ENCODE measurements at places on chromosomes 4 and X.

- DNase-seq, result no peak
Measured at GRCh38 chr4:150178161-150178560, 99.9 kb downstream of the DCLK2 start.

- DNase-seq, result no peak
Measured at GRCh38 chr4:41144812-41145211, 69.5 kb downstream of the APBB2 start.

DNA sequence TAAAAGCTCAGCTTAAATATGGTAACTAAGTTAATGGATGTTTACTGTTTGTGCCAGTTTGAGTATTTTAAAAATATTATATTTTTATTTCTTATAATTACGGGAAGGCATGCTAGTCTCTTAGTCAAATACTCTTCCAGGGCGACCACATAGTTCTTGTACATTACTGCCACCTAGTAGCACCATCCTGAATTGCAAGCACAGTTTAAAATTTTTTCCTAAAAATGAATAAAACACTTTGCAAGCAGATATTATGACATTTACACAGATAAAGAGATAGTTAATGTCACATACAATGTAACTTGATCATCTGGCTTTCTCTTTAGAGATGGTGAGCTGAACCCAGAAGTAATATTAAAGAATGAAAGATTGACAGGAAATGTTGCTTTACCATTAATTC is 11.5 kb downstream of the NDP start:
- no peak for DNase-seq

DNA sequence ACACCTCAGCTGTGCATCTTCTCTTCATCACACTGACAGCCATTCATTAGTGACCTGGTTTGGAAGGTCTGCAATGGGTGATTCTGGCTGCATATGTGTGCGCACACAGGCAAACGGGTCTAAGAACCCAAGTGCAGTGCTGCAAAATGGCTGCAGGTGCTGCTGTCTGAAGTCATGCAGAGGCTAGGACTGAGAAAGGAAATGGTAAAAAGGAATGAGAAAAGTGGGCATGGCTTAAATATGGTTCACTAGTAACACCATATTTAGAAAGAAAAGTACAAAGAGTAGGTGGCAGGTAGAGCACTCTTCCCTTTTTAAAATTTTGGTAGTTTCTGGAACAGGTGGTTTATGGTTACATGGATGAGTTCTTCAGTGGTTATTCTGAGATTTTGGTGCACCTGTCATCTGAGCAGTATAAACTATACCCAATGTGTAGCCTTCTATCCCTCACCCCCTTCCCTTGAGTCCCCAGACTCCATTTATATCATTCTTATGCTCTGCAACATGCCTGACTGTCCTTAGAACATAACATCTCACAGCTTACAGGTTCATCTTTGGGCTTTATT is 78.4 kb downstream of the CCNG2 start:
- no peak for DNase-seq

DNA sequence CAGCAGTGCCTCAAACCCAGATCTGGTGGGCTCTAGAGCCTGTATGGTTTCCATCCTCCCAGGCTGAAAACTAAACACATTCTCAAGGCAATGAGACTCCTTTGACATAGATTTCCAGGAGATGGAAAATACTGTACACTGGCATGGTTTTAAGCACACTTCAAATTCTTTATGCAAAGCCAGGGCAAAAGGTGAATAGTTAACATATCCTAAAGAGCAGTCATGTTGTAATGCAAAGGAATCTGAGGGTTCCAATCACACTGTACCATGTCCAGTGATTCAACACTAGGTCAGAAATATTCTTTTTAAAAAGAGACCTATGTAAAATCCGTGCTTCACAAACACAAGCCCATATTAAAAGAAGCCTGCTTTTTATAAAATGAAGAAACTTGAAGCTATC is 195.3 kb downstream of the QDPR start:
- no peak for DNase-seq

- DNase-seq, result no peak
Measured at GRCh38 chrX:14922437-14922836, 49.2 kb downstream of the MOSPD2 start.

GRCh38 chr4:20493761-20494353 is 206.4 kb upstream of the PACRGL start:
- no peak for DNase-seq

GRCh38 chr4:52950226-52950625 is 88.1 kb downstream of the RASL11B start:
- DNase-seq, result no peak

DNA sequence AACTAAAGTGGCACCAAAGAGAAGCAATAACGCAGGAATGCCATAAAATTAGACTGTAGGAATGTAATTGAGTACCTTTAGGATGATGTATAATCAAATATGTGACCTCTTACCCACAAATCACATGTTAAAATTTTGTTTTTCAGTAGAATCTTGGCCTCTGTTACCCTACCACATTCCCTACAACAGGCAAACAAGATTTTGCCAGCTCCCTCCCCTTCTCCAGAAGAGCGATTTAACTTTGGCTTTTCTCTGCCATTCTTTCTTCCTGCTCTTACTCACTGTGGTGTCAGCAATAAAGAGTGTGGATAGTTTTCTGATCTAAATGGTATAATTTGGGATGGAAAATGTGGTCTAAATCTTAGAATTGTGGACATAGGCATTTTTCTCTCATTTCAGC is 57.2 kb downstream of the TRIM2 start:
- DNase-seq, result no peak

- no peak for DNase-seq
Measured at GRCh38 chr4:142719854-142720541, 126.1 kb downstream of the INPP4B start.

DNA sequence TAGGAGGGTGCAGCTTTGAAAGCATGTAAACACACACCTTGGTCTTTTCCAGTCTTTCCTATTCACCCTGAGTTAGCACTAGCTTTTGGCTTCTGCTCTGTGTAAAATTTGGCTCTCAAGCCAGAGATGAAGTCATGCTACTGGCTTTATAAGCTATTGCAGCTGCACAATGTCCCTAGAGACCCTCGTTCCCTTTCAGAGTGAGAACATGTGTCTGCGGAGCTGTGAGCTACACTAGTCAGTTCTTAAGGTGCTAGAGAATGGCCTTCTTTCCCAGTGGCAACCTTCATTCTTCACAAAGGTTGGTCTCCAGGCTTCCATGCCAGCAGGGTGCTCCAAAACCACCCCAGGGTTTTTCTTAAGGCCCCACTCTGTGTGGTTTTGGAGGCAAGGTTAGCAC is 199.1 kb downstream of the SPATA18 start:
- DNase-seq, result no peak

DNA sequence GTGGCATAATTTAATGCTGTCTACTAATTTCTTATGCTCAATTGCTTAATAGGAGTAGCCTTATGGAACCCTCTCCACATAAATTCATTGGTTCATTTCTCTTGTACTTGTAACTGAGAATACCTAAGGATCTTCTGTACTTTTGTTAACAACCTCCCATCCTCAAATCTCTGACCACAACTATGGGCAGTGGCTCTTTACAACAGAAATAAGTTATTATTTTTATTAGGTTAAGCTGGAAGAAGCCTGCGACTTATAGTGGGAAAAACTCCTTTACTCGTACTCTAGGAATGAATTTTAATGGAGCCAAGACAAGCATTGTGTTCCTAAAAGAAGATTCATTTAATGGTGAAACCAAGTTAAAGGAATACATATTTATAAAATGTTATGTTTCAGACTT is 337.1 kb upstream of the CTSO start:
- DNase-seq, result no peak

DNA sequence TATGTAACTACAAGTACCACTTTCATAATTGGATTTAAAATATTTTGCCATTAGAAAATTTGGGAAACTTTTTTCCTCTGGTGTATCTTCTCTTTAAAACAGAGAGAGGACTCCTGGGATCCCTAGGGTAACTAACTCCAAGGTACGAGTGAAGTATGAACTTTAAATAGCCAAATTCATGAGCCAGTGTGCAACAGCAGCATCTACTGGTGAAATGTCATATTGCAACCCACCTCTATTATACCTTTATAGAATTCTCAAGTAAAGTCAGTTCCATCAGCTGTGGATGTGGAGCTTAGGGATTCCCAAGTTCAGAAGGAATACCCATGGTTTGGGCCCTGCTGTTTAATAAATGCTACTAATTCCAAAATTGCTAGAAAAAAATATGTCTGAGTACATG is 282.7 kb upstream of the TAPT1 start:
- DNase-seq, result no peak

DNA sequence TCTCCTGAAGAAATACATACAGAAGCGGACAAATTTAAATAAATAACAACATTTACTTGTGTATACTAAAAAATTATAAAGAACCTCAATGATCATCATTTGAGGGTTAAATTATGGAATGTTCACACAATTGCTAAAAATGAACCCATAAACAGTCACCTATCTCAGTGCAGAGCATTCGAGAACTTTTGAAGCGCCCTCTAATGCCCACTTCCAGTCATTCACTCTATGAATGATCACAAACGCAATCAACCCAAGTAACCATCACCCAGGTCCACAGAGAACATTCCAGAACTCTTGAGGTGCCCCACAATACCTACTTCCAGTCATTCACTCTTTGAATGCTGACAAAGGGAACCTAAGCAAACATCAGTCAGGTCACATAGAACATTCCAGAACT is 103.5 kb upstream of the PLAC1 start:
- no peak for DNase-seq

- no peak for DNase-seq
Measured at GRCh38 chr4:85534120-85534519, 59.2 kb downstream of the ARHGAP24 start.

- DNase-seq, result no peak
Measured at GRCh38 chrX:150507251-150507856, 61.1 kb upstream of the MTM1 start.

DNA sequence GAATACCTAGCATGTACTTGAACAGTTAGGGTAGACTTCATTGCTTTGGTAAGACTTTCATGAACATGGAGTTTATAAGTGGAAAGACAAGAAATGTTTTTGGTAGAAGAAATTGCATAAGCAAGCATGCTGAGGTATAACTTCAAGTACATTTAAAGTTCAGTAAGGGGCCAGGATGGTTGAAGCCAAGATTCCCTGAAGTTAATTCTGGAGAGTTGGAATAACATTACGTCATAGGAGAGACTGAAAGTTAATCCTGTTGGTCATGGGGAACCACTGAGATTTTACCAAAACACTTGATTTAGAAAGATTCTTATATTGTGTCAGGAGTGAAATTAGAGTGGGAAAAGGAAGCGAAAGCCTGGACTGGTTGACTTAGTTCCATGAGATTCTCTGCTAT is 767.5 kb upstream of the MAGEB2 start:
- DNase-seq, result no peak

DNA sequence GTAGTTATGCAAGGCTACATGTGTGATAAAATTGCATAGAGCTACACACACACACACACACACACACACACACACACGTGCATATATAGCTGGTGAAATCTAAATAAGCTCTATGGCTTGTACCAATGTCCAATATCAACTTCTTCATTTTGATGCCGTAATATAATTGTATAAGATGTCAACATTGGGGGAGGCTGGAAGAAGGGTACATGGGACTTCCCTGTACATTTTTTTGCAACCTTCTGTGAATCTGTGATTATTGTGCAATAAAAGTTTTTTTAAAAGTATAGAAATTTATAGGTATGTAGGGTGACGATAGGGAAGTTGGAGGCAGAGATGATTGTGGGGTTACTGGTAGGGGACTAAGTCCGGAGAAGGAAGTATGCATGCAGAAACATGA is 105.5 kb downstream of the HDAC8 start:
- no peak for DNase-seq

GRCh38 chr4:108311313-108311712 is 142.6 kb upstream of the LEF1 start:
- no peak for DNase-seq

DNA sequence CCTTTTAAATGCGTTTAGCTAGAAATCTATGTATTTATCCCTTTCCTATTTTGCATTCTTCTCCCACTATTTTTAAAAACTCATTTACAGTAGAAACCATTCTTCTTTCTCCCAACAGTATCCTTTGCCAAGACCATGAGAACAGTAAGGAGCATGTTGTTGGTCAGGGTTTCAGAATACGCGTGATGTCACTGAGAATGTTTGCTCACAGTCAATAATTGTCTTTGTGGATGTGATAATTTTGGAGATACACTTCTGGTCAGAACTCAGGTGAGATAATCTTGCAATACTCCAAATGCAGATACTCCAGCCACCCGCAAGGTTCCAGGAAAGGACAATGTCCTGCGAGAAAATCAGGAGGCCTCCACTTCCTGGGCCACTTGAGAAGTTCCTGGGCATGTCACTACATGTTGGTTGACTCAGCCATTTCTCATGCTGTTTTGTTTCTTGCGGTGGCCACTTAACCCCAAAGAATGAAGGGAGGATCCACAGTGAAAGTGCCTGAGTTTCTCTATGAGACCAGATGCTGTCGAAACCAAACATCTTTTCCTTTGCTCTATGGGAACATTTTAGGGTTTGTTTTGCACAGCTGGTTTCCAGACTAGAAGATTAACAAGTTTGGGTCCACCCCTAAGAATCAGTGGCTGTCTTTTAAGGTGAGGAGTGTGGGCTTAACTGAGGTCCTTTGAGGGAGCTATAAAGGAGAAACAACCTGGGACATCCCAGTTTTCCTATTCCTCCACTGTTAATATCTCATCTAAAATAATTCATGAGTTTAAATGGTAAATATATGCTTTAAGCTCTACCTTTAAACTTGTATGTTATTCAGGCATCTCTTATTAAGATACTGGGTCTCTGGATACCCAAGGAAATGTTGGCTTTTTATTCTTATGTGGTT is 116.0 kb downstream of the SOWAHB start:
- no peak for DNase-seq

DNA sequence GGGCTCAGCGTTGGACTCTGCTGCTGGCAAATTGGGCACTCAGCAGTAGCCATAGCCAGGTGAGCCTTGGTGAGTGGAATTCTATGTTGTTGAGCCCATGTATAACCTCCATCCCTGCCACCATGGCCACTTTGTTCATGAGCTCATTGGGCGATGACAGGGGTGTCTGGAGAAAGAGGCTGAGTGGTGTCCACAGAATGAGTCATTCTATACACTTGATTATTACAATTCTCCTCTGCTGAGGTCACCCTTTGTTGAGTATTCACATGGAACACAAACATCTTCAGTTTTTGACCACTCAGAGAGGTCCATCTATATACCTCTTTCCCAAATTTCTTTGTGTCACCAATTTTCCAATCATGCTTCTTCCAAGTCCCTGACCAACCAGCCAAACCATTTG is 1341.7 kb downstream of the PCDH7 start:
- no peak for DNase-seq

- DNase-seq, result no peak
Measured at GRCh38 chr4:87938746-87939145, 36.8 kb upstream of the SPP1 start.

DNA sequence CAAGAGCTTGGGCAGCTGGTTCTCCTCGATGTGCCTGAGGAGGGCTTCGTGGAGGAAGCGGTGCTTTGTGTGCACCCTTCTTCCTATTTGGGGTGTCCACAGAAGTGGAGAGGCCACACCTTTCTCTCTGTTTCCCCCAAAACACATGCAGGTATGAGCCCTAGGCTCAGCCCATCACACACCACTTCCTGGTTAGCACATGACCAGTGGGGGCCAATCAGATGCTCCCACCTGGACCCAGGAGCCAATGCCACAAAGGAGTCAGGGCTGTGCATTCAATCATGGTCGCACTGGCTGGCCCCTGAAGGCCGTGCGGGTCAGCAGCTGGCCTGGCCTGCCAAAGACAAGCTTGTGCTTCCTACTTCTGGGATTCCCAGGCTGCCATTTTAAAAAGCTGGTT is 51.4 kb downstream of the PPP2R2C start:
- no peak for DNase-seq
